Stimulated activated CD8-positive, alpha-beta memory T cell treated with anti-CD3 and anti-CD28 coated beads, Interleukin-4, amount 100 ng/mL, for 1 hour (primary cell): ENCODE measurements at places on chromosomes 4 and X.

- no peak for DNase-seq
Observed at GRCh38 chr4:40778090-40778489, 28.3 kb downstream of the NSUN7 start.

DNA sequence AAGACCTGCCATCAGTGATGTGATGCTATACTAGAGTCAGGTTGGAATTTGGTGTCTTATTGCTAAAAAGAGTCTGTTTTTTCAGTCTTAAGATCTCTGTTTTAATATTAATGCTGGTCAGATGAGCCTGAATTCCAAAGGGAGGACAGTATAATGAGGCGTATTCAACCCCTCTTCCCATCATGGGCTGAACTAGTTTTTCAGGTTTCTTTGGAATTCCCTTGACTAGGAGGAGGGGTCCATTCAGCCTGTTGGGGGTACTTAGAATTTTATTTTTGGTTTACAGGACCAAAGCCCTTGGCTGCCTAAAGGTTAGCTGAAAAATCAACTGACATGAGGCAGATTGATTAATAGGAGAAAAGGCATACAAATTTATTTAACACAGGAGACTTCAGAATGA lies 24.1 kb upstream of the PI4K2B start:
- no peak for DNase-seq

DNA sequence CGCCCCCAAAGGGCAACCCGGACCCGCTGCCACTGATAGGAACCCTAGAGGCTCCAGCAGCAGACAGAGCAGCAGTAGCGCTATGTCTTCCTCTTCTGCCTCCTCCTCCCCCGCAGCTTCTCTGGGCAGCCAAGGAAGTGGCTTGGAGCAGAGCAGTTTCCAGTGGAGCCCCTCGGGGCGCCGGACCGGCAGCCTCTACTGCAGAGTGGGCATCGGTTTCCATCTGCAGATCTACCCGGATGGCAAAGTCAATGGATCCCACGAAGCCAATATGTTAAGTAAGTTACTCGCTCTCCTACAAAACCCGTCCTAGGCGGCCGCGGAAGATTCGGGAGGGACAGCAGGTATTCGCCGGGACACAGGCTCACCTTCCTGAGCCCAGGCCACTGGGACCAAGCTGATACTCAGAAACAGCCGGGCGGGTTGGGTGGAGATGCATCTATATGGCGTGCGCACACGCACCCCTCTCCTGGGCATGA lies 477 bp downstream of the FGF5 start:
- no peak for DNase-seq

- DNase-seq, result no peak
Observed at GRCh38 chr4:113899271-113900070, 80.0 kb downstream of the ARSJ start.

DNA sequence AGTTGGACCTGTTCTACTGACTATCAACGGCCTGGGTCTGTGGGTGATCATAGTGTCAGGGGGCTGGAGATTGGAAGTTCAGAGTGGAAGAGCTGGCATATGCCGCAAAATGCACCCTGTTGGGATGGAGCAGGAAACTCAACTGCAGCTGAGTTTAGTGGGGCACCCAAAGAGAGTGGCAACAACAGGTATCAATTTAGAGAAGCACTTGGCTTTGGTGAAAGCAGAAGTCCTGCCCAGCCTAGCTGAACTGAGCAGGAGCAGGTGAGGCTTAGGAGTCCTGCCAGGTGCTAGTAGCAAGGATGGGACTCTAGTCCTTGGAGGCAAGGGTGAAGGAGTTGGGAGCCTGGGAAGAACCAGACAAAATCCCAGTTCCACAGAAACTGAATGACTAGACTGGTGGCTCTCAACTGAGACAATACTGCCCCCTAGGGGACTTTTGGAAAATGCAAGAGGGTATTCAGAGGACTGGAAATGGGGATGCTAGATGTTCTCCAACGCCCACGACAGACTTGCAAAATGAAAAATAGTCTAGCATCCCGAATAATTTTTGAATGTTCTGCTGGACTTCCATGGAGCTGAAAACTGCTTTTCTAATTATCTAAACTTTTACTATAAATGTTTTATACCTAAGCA lies 49.4 kb downstream of the RTL9 start:
- DNase-seq, result peak; percentile 14

DNA sequence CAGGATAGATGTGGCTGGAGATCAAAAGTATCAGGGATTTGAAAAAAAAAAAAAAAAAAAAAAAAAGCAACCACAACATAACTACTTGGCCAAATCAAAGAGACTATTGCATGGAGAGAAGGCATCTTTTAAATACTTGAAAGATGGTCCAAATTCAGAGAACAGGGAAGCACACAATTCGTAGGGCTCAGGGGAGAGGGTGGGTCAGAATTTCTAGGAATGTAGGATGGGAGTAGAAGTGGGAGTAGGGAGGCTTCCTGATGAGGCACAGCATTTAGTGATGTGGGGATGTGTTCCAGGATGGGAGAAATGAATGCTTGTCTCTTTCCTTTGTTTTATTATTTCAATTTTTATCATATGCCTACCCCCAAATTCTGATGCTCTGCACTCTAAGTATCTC lies 36.3 kb downstream of the RTL3 start:
- DNase-seq, result no peak

DNA sequence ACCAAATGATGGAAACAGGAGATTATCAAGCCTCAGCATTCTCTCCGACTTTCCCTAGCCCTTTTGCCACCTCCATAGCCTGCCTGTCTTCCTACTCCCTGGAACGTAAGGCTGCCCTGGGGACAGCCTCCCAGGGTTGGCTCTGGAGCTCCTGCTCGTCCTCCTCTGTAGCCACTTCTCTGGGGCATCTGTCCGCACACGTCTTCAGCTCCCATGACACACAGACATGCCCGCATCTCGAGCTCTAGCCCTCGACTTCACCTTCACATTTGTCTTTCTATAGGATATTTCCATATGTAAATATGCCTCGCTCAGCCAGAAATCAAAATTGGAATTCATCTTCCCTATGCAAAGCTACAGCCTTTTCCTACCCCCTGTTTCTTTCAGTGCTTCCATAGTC lies 67.7 kb downstream of the TSC22D3 start:
- DNase-seq, result no peak

GRCh38 chrX:150845091-150845490 lies 53.4 kb downstream of the CD99L2 start:
- DNase-seq, result no peak

GRCh38 chr4:6349896-6350603 lies 80.4 kb downstream of the WFS1 start:
- no peak for DNase-seq

DNA sequence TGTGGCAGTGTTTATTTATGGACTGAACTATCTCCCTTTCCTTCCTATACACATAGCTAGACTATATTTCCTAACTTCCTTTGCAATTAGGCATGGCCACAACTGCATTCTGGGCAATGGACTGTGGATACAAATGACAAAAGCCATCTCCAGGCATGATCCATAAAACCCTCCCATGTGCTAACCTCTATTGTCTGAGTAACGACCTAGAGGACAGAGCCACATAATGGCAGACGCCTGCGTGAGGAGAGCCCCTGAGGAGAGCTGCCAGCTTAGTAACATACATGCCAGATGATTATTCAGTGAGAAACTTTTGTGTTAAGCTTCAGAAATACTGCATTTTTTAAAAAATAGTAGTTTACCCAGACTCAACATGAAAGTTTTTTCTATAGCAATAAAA lies 142.9 kb downstream of the ADGRA3 start:
- no peak for DNase-seq

DNA sequence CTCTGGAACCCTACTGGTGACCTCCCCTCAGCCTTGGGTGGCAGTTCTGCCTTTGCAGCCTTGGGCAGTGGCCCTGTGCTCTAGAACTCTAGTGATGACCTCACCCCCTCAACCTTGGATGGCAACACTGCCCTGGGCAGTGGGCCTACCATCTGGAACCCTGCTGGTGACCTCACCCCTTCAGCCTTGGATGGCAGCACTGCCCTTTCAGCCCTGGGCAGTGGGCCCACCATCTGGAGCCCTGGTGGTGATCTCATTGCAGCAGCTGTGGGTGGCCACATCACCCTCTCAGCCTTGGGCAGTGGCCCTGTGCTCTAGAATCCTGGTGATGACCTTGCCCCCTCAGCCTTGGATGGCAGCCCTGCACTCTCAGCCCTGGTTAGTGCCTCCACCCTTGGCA lies 129.3 kb downstream of the RBMX2 start:
- no peak for DNase-seq

- DNase-seq, result no peak
Observed at GRCh38 chrX:17792826-17793225, 55.5 kb downstream of the SCML1 start.

DNA sequence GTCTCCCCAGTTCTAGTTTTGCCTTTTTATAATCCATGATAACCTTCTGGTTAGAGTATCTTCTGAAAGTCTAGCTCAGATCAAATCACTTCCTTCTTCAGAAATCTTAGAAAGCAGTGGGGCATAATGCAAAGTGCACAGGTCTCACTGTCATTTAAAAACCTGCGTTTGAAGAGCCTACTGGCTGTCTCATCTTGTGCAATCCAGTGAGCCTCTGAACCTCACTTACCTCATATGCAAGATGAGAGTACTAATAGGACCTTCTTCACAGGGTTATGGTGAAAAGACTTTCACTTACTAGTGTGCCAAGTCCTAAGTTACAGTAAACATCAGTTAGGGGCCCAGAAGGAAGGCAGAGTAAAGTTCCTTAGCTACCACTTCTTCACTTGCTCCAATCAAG lies 131.4 kb downstream of the ENOX2 start:
- DNase-seq, result no peak

DNA sequence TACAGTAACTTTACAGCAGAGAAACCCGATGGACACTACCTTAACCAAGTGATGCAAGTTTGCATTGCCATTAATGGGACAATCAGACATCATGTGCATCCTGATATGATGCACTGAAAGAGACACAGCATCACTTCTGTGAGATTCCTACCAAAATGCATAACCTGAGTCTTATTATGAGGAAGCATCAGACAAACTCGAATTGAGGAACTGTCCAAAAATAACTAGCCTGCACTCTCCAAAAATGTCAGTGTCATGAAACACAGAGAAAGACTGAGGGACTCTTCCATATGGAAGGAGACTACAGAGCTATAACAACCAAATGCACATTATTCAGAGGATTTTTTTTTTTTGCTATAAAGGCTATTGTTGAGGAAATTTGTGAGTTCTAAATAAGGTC lies 66.6 kb upstream of the IQSEC2 start:
- no peak for DNase-seq

DNA sequence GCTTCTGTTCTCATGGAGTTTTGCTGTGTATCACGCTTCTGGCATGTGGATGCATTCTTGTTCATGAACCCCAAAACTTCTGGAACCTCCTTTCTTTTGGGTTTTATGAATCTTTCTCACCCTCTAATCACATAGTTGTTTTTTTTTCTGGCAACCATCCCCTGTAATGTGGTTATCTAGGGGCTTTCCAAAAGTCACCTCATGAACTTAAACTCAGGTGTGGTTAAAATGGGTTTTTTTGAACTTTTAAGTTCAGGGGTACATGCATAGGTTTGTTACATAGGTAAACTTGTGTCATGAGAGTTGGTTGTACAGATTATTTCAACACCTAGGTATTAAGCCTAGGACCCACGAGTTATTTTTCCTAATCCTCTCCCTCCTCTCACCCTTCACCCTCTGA lies 1099.4 kb upstream of the SLIT2 start:
- DNase-seq, result no peak

- no peak for DNase-seq
Observed at GRCh38 chr4:79439489-79439888, 31.5 kb upstream of the GK2 start.
